ENCODE measurements at places on chromosomes 3 and 15.

DNA sequence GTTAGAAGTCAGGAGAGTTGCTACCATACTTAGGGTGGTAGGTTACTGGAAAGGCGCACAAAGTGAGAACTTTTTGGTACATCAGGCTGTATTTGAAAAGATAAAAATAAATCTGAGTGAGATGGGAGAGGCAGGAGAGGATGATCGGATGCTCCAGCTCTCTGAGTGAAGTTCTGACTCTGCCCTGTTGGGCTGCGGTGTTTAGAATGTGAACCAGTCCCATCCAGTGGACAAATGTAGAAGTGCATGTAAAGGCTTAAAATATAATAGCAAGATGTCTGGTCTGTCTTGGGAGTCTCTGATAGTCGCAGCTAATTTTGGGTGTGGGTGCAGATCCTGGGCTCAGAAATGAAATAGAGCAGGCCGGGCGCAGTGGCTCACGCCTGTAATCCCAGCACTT is 30.4 kb downstream of the ACKR2 start:
- DNase-seq: no peak

GRCh38 chr15:85588677-85589076 is 206.0 kb downstream of the KLHL25 start:
- DNase-seq: no peak

GRCh38 chr15:67746450-67746849 is 78.9 kb upstream of the SKOR1 start:
- no peak for DNase-seq

DNA sequence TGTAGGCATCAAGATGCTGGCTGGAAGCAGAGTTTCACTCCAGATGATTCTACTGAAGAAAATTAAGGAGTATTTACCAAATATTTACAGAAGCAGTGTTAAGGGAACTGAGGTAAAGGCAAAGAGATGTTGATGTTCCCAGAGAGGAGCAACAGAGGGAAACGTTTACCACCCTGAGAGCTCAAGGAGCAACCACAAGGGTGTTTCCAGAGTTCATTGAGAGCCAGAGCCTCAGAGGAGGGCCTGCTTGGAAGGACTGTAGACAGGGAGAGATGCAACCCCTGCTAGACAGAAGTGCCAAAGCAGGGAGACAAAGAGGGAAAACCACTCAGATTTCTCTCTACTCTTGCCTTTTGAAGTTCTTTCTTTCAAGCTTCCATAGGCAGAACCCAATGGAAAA is 474.5 kb downstream of the RBMS3 start:
- no peak for DNase-seq

- no peak for DNase-seq
Observed at GRCh38 chr3:117660941-117661817, 951.6 kb downstream of the TUSC7 start.

DNA sequence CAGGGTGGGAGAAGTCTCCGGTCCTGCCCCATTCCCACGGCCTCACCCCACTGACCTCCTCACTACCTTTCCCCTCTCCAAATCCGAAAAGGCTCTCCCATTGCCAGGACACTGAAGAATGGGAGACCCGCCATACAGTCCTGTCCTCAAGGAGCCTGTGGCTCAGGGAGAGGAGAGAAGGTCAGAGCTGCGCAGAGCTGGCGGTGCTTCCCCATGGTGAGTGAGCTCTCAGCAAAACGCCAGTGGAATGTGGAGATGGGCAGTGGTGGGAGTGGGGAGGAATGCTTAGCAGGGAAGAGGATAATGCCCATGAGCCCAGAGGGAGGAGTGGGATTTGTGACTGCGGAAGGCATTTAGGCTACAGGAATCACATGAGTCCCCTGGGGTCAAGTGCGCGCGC is 20.1 kb downstream of the FAM43A start:
- DNase-seq: no peak

GRCh38 chr3:112615989-112616731 is 24.8 kb downstream of the CCDC80 start:
- no peak for DNase-seq

DNA sequence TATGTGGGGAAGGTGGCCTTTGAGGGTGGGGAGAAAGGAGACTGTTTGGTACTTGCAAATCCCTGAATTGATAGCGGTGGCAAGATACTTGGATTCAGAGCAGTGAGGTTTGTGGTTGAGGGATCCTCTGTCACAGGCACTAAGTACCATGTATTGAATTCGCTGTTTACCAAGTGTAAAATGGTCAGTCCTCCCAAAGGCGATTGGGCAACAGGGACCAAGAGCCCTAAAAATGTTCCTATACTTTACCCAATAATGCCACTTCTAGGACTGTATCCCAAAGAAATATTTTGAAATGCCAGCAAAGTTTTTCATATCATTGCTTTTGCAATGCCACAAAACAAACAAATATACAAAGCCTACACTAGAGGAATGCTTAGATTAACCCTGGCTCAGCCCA is 43.4 kb upstream of the MRPS22 start:
- no peak for DNase-seq

Data from substantia nigra (tissue), 51 donors.